ENCODE measurements at places on chromosomes 7 and 10.

DNA sequence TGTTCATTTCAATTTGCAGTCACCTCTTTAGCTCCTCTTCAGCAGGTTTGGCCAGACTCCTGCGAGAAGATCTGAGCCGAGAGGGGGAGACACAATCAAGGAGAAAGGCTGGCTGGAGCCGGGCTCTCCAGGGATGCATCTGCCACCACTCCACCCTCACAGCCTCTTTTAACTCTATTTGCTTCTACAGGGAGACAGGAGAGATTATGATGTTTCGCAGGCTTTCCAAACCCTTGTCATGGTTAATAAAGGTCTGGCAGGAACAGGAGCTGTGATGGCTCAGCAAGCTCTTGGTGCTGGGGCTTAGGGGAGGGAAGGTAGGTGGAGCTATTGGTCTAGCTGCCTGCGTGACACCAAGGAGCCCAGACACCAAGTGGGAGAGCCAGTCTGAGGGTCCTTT lies 448.1 kb upstream of the PODXL start:
- DNase-seq = no peak

DNA sequence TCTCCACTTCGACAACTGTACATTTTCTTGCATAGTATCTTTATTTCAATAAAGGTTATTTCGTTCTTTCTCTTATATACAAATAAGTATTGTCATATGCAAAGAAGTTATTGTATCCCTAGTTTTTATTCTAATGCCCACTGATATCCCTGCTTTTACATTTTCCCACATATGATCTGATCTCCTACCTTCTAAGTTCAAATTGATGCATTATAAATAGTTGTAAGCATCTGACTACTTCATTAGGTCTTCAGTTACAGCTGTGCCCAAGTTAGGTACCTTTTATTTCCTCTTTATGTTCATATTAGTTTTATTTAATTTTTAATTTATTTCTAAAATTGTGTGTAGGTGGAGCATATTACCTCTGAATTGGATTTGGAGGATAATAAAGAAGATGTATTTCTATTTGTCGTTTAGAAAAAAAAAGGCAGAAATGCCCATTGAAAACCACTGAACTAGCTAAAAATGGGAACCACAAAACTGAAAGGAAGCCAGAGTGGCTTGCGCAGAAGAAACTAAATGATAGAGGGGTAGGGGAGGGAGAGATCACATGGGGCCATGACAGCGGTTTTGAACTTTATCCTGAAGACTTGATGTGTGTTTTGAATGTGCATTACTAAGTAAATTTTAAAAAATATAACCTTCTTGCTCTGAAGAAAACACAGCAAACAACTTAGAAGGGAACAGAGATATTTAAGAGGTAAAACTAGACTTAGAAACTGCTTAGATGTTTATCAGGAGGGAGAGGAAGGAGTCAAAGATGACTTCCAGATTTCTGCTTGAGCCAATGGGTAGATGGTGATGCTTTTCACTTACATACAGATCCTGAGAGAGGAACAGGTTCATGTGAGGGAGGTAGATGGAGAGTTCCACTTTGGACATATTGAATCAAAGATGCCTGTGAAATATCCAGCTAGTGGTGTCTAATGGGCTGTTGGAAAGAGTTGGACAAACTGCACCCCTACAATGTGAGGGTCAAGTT lies 9.3 kb upstream of the ZC3HAV1L start:
- DNase-seq = no peak

DNA sequence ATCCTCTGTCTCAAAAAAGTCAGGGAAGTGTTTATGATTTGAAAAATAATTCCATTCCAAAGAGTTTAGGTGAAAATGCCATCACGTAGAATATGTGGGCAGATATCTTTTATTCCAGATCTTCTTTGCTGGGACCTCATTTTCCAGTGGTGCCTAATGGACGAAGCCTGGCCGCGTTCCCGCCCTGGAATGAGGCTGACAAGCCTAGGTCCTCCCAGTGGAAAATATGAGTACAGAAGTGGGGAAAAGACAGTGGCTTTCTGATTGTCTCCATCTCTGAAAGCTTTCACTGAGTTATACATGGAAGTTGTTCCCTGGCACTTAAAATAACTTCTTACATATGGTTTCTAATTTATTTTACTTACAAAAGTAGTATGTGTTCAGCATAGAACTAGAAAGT lies 139.4 kb downstream of the TACC2 start:
- no peak for DNase-seq

DNA sequence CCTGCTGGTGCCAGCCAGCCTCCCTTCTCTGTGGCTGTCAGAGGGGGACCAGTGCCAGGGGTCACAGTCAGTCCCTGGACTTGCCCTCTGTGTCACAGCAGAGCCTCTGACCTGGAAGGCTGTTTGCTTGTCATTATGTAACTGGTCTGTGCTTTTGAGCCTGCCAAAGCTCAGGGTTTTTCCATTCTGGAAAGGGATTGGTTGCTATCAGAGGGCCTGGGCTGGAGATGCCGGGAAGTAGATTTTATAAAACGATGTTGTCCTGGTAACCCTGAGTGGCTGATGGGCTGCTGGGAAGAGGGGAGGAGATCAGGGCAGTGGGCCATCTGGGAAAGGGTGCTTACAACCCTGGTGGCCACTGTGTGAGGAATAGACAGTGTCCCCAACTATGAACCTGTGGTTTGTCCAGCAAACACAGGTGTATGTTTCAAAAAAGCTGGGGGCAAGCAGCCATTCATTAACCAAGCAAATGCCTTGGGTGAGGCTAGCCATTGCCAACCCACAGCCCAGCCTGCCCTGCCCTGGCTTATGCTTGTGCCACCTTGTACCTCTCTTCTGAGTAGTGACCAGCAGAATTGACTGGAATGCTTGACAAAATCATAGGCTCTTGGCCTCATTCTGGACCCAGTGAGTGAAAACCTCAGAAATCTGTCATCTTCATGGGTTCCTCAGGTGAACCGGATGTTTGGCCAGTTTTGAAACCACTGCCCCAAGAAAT lies 21.6 kb downstream of the SFTPD start:
- no peak for DNase-seq

GRCh38 chr7:98352621-98353020 lies 48.3 kb downstream of the BAIAP2L1 start:
- DNase-seq = no peak

GRCh38 chr10:104233817-104234216 lies 1.7 kb upstream of the CFAP43 start:
- no peak for DNase-seq

DNA sequence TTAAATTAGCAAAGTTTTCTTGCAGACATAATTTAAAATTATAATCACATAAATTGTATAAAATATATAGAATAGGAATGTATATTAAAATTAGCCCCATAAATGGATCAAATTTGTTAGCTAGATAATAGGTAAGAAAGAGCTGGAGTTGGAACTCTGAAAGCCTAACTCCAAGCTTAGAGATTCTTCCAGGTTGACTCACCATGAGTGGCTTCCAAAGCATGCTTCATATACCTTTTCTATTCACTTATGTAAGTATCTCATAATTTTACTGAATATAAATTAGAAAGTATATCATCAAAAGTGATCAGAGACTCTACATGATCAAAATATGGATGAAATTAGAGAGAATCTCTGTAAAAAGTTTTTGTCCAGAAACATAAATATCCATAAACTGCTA lies 320.7 kb upstream of the MAGI2 start:
- DNase-seq = no peak

DNA sequence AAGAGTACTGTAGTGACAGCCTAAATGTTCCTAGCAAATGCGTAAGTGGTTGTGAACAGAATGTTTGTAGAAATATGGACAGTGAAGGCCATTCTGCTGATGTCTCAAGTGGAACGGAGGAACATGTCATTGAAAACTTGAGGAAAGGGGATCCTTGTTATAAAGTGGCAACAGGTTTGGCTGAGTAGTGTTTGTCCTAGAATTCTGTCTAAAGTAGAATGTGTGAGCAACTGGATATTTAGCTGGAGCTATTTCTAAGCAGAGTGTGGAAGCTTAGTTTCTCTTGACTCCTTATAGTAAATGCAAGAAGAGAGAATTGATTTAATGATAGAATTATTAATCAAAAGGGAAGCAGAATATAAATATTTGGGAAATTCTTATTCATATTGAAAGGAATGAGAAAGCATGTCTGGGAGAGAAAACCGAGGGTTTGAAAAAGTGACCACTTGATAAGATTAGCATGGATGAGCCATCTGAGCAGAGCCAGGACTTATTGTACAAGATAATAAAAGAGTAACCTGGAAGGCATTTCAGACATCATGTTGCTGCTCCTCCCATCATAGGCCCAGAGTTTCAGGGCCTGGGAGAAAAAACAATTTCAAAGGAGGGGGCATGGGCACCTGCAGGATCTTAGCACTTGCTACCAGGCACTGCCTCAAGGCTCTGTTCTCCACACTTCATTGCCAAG lies 276.1 kb downstream of the BMPER start:
- DNase-seq = no peak

DNA sequence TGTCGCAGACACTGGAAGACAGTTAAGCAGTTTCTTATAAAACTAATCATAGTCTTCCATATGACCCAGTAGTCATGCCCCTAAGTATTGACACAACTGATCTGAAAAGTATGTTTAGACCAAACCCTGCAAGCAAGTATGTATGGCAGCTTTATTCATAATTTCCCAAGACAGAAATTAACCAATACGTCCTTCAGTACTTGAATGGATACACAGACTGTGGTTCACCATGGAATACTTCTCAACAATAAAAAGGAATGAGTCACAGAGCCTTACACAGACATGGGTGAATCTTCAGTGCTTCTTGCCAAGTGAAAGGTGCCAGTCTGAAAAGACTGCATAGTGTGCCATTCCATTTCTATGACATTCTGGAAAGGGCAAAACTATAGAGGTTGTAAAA lies 50.2 kb upstream of the AKR1E2 start:
- DNase-seq = no peak

DNA sequence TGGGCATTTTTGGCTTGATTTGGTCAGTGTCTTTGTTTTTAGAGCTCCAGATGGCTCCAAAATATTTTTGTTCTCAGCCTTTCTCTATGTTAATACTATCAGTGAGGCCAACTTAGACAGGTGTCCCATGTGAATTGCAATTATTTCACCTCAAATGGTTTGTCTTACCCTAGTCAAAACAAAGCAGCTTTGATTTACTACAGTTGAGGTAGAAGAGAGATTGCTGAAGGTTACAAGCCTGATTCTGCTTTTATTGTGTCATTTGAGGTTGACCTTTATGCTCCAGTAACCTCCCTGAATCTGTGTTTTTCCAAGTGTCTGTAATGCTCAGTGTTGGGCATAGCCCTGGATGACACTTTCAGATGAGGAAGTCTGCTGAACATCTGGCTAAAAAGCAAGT lies 882.9 kb downstream of the NRG3 start:
- no peak for DNase-seq

DNA sequence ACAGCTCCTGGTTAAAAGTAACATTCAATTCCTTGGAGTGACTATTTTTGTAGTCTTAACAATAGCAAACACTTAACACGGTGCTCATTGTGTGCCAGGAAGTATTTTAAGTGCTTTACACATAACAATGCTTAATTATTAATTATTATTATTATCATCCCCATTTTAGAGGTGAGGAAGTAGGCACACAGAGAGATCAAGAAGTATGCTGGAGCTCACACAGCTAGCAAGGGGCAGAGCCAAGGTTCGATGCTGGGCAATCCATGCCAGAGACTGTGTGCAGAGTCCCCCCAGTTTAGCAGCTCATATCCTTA lies 48.2 kb upstream of the SMNDC1 start:
- no peak for DNase-seq

- DNase-seq = no peak
Measured at GRCh38 chr7:68458010-68458908, 1140.0 kb upstream of the AUTS2 start.

DNA sequence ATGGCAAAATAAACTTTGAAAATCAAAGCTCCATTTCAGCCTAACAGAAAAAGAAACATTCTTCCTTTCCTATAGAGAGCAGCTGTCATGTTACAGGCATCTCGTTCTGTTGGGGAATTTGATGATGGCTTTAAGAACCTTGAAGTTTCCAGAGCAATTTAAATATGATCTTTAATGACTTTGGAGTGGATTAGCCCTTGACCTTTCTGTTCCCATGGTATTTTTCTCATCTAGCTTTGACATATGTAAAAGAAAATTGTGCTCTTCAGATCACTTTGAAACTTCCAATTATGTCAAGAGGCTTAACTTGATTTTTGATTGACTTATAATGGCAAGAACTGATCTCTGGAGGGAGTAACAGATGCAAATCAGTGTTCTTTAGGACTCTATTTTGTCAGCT lies 157.6 kb upstream of the SEMA3E start:
- no peak for DNase-seq

GRCh38 chr7:142807855-142808460 lies 37.2 kb downstream of the PRSS2 start:
- no peak for DNase-seq

DNA sequence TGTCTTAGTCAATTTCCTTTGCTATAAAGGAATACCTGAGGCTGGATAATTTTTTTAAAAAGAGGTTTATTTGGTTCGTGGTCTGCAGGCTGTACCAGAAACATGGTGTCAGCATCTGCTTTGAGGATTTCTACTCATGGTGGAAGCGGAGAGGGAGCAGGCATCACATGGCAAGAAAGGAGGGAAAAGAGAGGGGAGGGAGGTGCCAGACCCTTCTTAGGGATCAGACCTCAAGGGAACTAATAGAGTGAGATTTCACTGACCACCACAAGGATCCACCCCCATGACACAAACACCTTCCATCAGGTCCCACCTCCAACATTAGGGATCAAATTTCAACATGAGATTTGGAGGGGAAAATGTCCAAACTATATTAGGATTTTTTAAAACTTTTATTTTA lies 27.0 kb upstream of the AKR1B10 start:
- DNase-seq = no peak

DNA sequence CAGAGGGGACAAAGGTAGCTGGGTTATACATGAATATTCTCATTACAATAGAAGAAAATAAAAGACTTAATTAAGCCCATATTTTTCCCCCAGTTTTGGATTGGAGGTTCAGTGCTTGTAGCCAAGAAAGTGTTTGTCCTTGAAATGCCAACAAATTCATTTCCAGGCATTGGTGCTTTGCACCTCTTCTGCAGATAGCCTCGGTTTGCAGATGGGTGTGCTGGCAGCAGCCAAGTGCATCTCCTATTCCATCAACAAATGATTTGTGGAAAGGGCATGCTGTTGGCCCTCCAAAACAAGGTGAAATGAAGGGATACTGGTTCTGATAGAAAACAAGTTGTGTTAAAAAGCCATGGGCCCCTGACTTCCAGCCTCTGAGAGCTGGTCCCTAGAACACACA lies 187.3 kb downstream of the DPY19L1 start:
- no peak for DNase-seq

GRCh38 chr7:92813390-92814024 lies 22.9 kb downstream of the CDK6 start:
- DNase-seq = no peak

- no peak for DNase-seq
Measured at GRCh38 chr7:87345962-87346371, 503 bp downstream of the CROT start.
